ENCODE measurements at places on chromosomes 7 and 10. TPM values are rescaled to one million over a fixed set of nuclear protein-coding genes. Genes with fewer than 3 reads are reported as not detected.

DNA sequence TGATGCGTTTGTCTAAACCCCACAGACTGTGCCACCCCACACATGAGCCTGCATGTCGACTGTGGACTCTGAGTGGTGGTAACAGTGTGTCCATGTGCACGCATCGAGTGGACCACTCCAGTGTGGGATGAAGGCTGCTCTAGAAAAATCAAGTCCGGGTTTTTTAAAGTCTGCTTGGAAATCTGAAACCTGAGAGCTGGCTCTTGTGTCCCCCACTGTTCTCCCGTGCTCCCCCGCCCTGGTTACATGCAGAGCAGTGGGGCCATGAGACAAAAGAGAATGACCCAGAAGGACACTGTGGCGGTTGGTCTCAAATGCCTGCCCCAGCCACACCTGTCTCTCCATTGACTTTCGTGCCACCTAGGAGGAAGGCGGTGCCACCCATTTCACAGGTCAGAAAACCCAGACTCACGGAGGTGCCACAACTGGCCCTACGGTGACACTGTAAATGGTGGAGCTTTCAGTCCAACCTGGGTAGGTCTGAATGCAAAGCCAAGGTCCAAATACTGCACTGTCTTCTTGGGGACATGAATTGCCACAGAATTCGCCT, 27.3 kb upstream of the PWWP2B start:
- DNase-seq = peak; percentile 48

TMEM176A gene
- 31.1 TPM for total RNA-seq

DNA sequence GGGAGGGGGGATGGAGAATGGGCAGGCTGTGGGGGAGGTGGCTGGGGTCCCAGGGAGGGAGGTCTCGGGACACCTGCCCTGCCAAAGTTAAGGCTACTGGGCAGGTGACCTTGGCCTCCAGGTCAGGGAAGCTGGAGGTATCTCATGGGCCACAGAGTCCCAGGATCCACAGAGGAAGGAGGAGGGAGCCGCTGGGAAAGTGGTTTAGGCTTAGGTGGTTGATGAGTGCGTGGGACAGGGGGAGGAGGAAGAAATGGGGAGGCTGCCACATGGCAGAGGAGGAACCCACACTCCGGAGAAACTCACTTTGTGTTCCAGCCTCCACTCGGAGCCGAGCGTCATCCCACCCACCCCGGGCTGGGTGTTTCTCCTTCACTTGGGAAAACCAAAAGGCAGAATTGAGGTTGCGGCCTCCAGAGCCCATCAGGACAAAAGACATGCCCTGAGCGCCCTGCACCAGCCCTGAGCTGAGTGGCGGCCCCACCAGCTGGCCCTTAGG, 46.1 kb downstream of the ASB13 start:
- no peak for DNase-seq

LLCFC1 gene
- not detected for total RNA-seq

CALHM1 gene
- total RNA-seq = not detected

ITIH2 gene
- not detected for total RNA-seq

GRCh38 chr7:120363414-120363813, 90.4 kb downstream of the KCND2 start:
- no peak for DNase-seq

DNA sequence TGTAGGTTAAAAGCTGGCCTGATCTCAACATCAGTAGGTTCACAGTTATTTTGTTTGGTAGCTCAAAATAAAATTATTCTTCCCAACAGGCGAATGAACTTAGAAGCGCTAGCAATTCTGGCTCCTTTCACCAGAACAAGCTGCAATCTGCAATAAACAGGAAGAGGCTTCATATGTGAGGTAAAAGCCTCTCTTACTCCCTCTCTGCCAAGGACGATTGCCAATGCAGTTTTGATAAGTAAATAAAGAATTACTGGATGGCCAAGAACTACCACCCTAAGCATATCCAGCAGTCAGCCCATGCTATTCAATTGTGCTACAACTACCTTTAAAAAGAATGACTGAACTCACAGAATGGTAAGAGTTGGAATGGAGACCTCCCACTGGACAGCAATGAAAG, 150.0 kb upstream of the LAMB4 start:
- no peak for DNase-seq

OR6V1 gene
- total RNA-seq = not detected

IFIT2 gene
- 4.2 TPM for total RNA-seq

GRCh38 chr10:59324597-59324996, 37.8 kb downstream of the FAM13C start:
- no peak for DNase-seq

WDR86 gene
- 0.41 TPM for total RNA-seq

- peak; percentile 87 for DNase-seq
Observed at GRCh38 chr10:19815731-19816410, 361 bp upstream of the PLXDC2 start.

DNA sequence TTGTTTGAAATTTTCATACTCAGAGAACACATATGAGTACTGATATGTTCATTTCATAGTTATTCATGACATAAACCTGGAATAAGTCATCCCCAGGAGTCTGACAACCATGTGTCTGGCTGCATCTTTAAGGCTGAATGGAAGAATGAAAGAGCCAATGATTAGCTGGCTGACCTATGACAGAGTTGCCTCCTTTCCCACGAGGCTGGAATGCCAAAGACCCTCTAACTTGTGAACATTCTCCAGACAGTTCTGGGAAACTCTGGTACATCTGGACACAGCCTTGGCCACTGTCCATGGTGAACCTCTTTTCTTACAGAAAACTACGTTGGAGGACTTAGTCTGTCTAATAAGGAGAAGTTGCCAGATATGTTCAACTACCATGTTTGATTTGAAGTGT, 380.8 kb upstream of the MKI67 start:
- no peak for DNase-seq

DNA sequence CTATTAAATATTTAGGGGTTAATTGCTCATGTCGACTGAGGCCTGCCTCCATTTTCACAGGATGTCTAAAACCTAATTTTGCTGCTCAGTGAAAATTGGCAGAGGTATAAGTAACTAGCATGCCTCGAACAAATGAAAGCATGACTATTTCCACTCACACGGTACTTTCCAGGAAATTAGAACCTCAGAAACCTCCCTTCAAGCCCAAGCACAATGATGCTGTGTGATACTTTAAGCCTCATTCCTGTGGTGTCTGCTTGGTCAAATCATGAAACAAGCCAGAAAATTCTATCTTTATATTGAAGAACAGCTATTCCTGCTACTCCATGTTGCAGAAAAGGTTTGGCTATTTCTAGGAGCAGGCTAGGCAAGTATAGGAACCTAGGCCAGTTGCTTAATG, 203.0 kb downstream of the SORCS3 start:
- no peak for DNase-seq

DNA sequence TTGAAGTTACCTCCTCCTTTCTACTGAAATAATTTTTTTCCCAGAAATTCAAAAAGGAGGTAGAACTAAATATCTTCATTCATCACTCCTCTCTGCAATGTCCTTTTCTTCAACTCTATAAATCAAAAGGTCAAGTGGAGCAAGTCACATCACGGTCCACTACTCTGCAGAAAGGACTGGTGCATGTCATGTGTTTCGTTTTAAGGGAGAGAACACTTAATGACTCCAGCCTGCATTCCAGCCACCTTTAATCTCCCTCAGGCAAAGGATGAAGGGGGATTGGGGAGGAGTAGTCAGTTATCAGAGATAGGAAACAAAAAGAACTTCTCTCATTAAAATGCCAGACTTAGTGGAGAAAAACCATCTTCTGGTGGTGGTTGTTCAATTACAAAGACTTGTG, 78.9 kb downstream of the ANK3 start:
- no peak for DNase-seq

GRID2IP gene
- not detected for total RNA-seq

NPFFR1 gene
- total RNA-seq = not detected

- DNase-seq = no peak
Observed at GRCh38 chr7:2921653-2922347, 77.7 kb upstream of the GNA12 start.

DNA sequence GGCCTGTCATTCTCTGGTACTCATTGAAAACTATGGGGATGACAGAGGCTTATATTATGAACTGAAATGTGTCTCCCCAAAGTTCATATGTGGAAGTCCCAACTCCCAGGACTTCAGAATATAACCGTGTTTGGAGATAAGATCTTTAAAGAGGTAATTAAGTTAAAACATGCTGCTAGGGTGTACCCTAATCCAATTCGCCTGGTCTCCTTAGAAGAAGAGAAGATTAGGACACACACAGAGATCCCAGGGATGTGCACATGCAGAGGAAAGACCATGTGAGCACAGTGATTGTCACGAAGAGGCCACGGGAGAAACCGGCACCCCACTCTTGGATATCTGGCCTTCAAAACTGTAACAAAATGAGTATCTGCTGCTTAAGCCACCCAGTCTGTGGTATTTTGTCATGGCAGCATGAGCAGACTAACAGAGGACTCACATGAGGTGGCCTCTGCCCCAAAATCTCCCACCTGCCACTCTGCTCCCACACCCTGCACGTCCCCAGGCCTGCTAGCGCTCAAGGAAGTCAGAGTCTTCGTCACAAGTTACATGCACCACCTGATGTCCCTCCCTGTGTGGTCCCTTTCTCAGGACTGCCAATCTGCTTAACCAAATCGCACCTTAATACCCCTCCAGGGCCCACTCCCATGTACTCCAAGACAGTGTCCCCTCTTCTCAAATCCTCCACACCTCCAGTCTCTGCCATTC, 26.8 kb downstream of the PLAC9 start:
- no peak for DNase-seq

KCNMA1 gene
- total RNA-seq = 2.2 TPM

DNA sequence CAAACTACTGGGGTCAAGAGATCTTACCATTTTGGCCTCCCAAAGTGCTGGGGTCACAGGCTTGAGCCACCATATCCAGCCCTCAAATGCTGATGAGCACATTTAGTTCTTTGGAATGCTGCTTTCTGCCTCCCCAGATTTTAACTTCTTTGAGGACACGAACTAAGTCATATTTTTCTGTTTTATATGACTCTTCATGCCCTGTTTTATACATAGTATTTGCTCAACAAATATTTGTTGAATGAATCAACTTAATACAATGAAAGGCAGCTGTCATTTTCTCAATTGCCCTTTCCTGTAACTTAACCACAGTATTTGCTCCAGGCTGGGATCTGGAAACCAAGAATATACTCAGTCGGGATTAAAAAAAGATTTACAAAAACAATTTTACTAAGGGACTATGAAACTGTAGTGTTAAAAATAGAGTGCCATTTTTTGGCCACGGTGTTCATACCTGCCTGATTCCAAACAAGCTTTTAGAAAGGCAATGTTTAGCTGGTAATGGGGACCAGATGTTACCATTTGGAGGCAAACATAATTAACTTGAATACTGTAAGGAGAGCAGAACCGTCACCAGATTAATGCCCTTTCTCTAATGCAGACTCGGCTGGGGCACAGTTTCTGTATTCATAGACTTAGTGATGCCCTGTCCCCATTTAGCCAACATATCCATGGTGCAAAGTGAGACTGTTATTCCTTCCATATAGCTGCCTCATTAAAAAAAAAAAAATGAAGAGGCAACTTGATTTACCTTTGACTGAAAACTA, 117.6 kb downstream of the NRP1 start:
- DNase-seq = no peak

GRCh38 chr10:128734161-128734560, 607.9 kb upstream of the MKI67 start:
- no peak for DNase-seq

NODAL gene
- not detected for total RNA-seq

DNA sequence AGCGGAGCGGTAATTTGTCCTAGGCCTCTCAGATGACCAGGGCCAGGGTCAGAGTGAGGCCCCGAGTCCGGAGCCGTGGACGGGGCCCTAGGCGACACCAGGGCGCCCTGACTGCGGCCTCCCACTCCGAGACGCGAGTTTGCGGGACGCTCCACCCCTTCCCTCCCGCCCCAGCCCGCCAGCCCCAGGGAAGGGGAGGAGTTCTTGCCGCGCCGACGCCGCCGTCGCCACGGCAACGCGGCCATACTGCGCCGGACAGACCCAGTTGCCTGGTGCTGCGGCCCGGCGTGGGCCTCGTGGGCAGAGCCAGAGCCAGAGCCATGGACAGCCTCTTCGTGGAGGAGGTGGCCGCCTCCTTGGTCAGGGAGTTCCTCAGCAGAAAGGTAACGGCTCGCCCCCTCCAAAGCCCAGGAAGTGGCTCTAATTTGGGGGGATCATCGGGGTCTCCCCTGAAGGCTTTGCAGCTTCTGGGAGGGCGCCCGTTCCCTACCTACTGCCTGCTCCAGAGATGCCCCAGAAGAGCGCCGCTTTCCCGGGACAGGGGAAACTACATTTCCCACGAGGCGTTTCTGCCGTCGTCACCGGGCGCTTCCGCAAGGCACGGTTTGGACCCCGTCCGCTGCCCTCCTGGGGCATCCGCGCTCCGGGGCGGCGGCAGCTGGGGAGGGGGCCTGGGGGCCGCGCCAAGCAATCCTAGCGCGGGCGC, at the start of gene MINDY4:
TSS of gene MINDY4 (plus strand) at position 244 of the 706 bp plus-strand sequence. CDS start at position 321, 77 bp downstream.
- DNase-seq = peak; percentile 91

DNA sequence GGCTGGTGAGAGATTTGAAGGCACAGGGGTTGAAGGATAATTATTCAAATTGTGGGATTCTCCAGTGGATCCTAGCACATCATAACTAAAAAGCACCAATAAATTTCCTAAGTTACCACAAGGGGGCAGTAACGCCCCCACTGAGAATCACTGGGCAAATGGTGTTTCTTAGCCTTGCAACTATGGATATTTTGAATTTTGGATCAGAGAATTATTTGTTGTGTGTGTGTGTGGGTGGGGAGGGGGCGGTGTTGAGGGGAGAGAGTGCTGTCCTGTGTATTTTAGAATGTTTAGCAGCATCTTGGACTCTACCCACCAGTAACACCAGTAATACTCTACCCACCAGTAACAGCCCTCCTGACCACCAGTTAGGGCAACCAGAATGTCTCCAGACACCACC, 63.3 kb upstream of the PRKG1 start:
- no peak for DNase-seq

DNA sequence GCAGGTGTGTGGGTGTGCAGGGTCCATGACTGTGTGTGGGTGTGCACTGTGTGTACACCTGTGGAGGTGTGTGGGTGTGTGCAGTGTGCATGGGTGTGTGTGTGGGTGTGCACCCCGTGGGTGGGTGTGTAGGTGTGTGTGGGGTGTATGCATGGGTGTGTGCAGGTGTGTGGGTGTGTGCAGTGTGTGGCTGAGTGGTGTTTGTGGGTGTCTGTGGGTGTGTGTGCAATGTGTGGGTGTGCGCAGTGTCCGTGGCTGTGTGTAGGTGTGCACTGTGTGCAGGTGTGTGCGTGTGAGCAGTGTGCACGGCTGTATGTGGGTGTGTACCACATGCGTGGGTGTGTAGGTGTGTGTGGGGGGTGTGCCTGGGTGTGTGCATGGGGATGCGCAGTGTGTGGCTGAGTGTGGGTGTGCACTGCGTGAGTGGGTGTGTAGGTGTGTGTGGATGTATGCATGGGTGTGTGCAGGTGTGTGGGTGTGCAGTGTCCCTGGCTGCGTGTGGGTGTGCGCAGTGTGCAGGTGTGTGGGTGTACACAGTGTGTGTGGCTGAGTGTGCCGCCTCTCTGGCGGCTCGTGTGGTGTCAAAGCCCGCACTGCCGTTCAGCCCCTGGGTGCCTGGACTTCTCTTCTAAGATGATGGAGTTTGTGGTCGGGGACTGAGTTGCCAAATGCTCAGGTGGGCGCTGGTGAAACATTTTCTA, 208.3 kb downstream of the DNAJB6 start:
- no peak for DNase-seq
